ENCODE measurements at places on chromosomes 12 and 14.
A peak's percentile ranks its signal among the peaks of the same experiment; 100 is the strongest.

GRCh38 chr12:10027311-10027710 is 3.2 kb upstream of the CLEC9A start:
- DNase-seq: no peak

DNA sequence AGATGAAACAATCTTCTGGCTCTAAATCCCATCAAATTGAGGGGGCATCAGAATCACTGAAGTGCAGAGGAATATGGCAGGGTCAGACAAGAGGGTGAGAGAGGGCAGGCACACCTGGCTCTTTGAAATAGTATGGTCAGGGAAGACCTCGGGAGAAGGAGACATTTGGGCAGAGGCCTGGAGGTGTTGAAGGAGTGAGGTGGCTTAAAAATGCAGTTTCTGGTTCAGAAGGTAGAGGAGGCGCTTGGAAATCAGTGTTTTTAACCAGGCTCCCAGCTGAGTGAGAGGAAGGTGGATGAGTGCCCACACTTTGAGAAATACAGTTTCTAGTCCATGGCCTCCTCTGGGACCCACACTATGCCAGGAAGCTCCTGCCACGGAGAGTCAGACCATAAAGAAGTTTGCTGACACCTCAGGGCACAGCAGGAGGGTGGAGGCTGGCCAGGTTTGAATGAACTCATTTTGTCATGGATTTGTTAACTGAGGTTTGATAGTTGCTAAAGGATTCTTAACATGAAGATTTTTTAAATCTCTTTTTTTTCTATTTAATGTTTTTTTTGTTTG is 20.1 kb downstream of the NID2 start:
- DNase-seq: no peak

- DNase-seq: no peak
Observed at GRCh38 chr12:47741340-47741703, 16.0 kb upstream of the ENDOU start.

DNA sequence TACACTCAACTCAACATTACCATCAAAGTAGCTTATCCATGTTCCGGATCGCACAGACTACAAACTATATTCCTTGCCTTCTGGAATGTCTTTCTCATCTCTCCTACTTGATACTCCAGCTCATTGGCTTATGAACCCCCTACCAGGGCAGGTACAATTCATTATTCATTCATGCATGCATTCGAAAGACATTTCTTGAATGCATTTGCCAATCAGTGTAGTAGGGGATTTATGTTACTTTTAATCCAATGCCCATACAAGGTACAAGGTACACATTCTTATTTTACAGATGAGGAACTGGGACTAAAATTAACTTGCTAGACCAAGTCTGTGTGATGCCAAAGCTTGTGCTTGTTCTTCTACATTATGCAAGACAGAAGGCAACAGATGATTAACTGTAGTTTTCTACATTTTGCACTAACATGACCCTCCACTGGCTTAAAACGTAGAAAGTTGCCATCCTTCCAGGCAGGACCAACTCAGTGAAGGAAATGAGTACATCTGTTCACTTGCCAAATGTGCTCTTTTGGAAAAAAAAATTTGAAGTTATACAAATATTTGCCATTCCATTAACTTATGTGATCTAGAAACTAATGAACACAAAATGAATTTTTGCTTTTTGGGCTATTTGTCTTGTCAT is 53.8 kb upstream of the KCNJ8 start:
- DNase-seq: no peak

- DNase-seq: peak; percentile 65
Observed at GRCh38 chr12:107461222-107461975, 224.2 kb upstream of the PWP1 start.

DNA sequence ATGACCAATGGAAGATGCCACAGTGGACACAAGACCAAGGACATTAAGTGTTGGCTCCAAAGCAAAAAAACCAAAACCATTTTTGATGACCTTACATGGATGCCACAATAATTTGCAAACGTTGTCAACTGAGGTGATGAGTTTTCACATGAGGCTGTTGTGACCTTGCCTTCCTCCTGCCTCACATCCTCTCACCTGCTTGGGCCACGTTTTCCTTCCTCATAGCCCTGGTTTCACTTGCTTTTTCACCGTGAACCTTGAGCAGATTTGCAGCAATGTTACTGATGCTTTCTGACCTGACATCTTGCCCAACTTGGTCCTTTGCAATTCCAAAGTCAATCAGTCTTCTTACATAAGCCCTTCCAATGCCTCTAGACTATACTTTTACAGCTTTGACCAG is 3.7 kb downstream of the KRT6B start:
- DNase-seq: no peak

GRCh38 chr12:128325646-128326045 is 58.7 kb downstream of the TMEM132C start:
- no peak for DNase-seq

DNA sequence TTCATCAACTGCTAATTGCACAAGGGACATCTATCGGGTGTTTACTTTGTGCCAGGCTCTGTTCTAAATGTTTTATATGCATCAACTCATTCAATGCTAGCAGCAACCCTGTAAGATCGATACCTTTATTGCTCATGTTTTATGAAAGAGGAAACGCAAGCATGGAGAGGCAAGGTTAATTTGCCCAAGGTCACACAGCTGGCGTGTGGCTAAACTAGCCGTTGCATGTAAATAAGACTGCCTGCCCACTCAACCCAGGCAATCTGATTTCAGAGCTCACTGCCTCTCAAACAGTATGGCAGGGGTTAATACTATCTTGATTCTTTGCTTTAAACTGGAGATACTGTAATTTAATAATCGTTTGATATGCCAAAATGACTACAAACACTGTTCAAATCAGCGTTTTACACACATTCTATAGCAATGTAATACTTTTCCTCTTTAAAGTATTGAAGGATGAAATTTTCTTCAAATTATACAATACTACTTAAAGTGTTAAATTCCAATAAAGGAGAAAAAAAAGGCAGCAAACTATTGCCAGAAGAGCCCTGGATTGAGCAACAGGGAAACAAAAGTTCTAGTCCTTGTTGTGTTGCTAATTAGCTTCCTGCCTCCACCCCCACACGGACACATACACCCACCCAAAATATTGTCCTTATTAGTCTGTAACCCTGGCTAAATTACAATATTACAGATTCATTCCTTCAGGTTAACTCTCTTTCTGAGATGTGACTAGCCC is 39.1 kb upstream of the DHRS7 start:
- DNase-seq: no peak

- DNase-seq: peak; percentile 10
Observed at GRCh38 chr14:59768855-59769375, 101.7 kb downstream of the RTN1 start.

DNA sequence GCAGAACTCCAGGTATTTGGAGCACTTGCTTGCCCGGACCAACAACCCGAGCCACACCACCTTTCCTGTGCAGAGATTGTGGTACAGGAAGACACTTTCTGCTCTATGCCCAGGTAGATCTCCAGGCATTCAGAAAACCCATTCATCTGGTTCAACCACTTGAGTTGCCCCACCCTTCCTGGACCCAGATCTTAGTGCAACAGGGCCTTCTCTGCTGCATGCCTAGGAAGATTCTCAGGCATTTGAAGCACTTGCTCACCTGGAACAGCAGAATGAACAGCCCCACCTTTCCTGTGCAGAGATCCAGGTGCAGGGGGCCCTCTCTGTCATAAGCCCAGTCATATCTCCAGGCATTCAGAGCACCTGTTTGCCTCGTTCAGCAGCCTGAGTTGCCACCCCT is 412.8 kb upstream of the MGAT4C start:
- no peak for DNase-seq

GRCh38 chr12:45779936-45780335 is 50.4 kb downstream of the ARID2 start:
- no peak for DNase-seq

GRCh38 chr12:33156042-33156441 is 259.5 kb upstream of the PKP2 start:
- no peak for DNase-seq

DNA sequence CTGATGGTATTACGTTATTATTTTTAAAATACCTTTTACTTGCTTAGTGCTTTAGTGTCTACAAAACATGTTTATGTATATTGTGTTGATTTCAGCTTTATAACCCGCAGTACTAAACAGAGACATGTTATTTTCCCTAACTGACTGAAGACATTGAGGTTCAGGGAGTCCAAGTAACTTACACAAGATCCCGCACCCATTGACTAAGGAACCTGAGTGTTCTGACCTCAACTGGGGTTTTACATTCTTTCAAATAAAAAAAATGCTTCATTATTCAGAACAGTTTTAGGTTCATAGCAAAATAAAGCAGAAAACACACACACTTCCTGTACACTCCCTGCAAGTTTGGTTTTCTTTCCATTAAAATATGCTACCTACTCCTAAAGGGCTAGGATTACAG is 60.4 kb upstream of the METAP2 start:
- no peak for DNase-seq

DNA sequence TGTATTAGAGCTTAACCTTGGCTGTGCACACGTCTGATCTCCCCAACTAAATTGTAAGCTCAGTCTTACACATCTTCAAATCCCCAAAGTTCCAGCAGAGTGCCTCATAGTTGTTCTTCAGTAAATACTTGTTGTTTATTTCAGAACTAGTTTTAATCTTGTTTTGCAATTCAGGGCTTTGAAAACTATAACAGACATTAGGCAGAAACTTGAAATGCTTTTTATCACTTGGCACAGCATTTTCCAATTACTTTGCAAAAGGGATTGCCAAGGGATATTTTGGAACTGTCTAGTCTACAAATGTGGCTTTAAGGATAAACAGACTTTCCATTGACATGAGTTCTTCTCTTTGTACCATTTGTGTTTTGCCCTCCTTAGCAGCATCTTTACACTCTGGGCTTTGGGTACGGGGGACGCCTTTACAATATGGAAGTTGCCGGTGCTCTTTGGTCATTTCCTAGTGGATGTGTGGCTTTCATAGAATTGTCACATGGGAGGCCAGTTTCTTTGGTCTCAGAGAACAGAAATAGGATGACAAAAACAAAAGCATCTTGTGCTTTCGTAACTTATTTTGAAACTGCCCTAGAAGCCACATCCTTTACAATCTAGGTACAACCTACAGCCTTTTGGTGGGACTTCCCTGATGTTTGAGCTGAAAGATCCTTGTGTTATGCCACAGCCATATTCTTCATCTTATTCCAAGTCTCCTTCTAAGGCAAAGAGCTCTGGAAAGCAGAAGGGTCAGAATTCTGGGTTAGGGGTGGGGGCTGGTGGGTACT is 96.9 kb downstream of the NPAS3 start:
- no peak for DNase-seq

GRCh38 chr12:75751769-75752471 is 240.5 kb upstream of the KRR1 start:
- DNase-seq: no peak

- DNase-seq: no peak
Observed at GRCh38 chr12:2627076-2627834, 167.5 kb upstream of the FKBP4 start.

DNA sequence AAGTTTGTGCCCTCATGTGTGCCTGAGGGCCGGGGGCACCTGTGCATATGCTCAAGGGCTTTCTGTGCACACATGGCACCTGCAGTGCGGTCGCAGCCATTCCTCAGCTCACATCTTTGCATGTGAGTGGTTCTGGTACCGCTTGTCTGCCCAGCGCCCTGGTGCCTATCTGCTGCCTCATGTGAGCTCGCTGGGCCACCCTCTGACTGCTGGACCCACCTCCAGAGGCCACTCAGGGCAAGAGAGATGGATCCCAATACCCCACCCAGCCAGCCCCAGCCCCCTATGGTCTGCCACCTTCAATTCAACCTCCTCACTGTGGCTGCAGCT is 5.4 kb upstream of the AMN start:
- no peak for DNase-seq

GRCh38 chr14:81332725-81333124 is 67.4 kb downstream of the STON2 start:
- no peak for DNase-seq

- DNase-seq: no peak
Observed at GRCh38 chr14:74240794-74241651, 1.8 kb downstream of the VSX2 start.

All from non-pigmented ciliary epithelial cell (primary cell).